ENCODE measurements at places on chromosomes 4 and X.
A peak's percentile ranks its signal among the peaks of the same experiment; 100 is the strongest.

DNA sequence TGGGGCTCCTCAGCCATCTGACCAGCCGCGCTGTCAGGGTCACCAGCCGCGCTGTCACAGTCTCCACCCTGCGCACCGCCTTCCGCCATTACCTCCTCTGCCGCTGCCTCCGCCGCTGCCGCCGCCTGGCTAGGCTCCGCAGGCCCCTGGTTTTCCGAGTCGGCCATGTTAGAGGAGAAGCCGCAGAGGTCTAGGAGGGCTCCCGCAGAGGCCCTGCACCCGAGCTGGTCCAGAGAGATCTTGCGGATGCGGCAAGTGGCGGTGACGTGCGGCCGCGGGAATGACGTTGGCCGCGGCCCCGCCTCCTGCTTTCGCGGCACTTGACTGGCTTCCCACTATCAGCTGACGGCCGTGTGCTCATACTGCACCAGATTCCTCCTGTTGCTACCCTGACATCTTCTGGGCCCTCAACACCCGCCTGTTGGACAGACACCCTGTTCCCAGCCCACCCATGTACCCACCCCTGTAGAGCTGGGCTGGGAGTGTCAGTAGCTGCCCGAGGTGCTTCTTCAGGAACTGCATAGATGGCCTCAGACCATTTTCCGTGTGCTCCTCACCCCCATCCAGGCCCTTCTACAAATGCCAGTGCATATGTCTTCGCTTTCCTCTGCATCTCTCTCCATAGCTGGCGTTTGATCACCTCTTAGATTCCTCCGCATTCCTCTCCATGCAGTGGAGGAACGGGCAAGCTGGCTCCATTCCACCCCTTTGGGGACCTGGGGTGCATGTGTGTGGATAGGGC is at the start of gene NAP1L5:
Gene NAP1L5 (minus strand): TSS at position 242 of the 742 bp plus-strand sequence. CDS start 75 bp downstream, at position 167.
- peak; percentile 52 for DNase-seq

DNA sequence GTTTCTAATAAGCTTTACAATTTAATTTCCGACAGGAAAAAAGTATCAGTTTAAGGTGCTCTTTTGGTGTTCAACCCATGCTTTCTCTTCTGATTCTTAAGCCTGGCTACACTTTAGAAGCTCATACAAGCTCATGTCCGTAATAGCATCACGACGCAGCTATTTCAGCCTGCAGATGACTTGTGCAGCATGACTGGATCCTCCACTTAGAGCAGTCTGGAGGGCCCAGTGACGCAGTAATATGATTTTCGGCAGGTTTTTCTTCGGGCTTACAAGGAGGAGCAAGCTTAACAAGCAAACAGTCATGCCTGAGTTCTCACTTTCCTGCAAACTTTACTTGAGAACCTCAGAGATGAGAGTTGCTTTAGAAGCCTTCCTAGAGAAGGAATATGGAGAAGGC is 85.3 kb upstream of the MAML3 start:
- no peak for DNase-seq

- no peak for DNase-seq
These were observed 920 bp downstream of the HTT-AS start for GRCh38 chr4:3073158-3074077.

DNA sequence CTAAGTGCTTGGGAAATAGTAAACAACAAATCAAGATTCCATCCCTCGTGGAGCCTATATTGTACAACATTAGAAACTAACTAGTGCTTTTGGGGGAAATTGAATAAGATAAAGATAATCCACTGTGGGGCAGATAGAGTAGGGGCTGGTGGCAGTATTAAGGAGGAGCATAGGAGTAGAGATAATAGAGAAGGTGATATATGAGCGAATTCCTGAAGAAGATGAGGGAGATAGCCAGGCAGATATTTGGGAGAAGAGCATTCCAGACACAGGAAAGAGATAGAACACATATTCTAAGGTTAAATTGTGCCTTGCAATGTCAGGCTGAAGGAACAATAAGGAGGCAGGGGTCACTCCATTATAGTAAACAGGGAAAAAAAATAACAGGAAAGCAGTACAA is 218.2 kb downstream of the GRID2 start:
- DNase-seq, result no peak

DNA sequence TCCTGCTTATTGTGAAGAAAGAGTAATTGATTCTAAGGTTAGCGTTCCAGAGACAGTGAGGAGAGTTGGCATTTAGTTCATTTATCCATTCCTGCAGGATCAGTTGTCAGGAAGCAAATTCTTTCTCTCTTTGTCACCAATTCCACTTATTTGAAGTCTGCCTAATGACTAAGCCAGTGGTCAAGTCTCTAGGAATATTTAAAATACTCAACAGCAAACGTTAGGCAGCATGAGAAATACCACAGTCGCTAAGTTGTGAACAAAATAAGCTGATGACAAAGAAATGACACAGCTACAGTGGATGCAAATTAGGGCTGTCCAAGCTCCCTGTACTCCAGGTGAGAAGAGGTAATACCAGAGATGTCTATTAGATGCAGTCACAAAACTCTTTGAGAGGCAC is 6.6 kb upstream of the MAGEB17 start:
- no peak for DNase-seq

GRCh38 chr4:628311-628741 is 3.0 kb downstream of the PDE6B start:
- no peak for DNase-seq

DNA sequence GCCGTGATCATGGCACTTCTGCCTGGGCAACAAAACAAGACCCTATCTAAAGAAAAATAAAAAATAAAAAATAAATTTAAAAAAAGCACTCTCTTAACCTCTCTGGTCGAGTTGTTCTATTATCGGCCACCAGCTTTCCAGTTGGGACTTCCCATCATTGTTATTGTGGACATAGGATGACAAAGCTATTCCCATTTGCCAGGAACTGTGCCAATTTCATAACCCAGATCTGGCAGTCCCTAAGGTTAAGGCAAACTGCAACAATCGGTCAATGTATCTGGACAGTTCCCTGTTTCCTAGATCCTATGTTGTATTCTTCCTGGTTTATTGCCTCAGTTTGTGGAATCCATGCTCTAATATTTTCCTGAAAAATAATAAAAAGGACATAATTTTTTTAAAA is 17.8 kb upstream of the ANXA5 start:
- DNase-seq, result no peak

GRCh38 chrX:134469486-134469885 is 9.5 kb downstream of the HPRT1 start:
- peak; percentile 26 for DNase-seq

GRCh38 chr4:149347139-149347538 is 468.5 kb downstream of the IQCM start:
- no peak for DNase-seq

GRCh38 chr4:89110541-89110985 is 770 bp upstream of the TIGD2 start:
- no peak for DNase-seq

DNA sequence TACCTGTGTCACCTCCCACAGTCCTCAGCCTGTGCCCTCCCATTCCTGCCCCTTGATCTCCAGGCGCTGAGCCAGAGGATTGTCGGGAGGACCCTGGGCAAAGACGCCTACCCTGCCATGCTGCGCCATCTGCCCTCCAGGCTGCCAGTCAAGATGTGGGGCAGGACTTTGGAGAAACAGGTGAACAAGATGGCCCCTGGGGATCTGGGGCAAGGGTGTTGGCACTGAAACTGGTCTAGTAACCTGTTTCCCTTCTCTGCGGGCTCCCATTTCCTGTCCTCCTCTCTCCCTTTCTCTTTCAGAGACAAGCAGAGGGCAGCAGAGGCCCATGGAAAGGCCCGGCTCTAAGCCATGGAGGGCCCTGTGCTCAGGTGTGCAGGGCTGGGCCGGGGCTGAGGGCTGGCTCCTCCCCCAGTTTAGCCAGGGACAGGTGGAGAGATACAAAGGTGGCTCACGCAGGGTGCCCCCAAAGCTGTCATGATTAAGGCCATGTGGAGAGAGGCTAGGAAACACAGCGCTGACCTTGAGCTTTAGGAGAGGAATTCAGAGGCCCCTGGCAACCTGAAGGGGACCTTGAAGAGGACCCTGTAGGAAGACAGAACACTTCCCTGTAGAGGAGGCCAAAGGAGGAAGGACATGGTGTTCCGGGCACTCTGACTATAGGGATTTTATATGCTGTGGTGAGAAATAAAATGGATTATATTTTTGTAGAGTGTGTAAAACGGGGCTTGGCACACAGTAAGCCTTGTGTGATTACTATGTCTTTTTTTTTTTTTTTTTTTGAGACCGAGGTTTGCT is at the start of gene GLOD5:
Gene GLOD5 (plus strand): TSS at position 74 of the 798 bp plus-strand sequence. CDS start 44 bp downstream, at position 118.
- DNase-seq, result peak; percentile 14

- no peak for DNase-seq
These were observed 270.8 kb downstream of the GRIA3 start for GRCh38 chrX:123454712-123455431.
